ENCODE measurements at places on chromosomes 13 and 19.

- no peak for ATAC-seq
Observed at GRCh38 chr13:29914581-29914980, 64.2 kb upstream of the UBL3 start.

DNA sequence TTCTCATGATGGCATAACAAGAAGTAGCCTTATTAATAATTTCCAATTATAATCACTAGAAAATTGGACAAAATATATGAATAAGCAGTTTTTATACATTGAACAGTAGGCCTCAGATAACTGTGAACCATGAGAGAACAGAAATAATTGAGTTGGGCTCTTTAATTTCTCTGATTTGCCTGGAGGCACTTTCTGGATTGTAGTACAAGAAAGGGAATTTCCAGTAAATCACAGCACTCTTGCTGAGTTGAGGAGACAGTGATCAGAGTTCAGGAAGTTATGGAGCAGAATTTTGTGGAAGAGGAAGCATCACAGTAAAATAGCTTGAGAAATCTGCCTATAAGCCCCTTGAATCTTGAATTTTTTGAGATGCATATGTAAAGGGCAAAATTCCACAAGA lies 216.2 kb downstream of the MAB21L1 start:
- no peak for ATAC-seq

- ATAC-seq, result peak; percentile 81
Observed at GRCh38 chr13:99380921-99381645, 73.9 kb upstream of the GPR183 start.

GRCh38 chr13:105445796-105446195 lies 1089.7 kb downstream of the EFNB2 start:
- ATAC-seq, result no peak

- no peak for ATAC-seq
Observed at GRCh38 chr19:55339889-55340783, 460 bp downstream of the KMT5C start.

DNA sequence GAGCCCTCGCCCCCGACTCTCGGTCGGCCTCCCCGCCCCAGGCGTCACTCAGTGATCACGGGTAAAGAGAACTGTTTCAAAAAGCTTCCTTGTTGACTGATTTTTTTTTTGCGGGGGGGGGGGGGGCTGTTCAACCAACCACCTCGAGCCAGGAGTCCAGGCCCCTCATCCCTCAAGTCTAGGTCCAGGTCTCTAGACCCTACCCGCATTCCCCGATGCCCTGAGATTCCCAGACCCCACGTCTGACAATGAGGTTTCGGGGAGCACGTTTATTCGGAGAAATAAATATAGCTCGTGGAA lies 4.3 kb downstream of the HRC start:
- ATAC-seq, result no peak

DNA sequence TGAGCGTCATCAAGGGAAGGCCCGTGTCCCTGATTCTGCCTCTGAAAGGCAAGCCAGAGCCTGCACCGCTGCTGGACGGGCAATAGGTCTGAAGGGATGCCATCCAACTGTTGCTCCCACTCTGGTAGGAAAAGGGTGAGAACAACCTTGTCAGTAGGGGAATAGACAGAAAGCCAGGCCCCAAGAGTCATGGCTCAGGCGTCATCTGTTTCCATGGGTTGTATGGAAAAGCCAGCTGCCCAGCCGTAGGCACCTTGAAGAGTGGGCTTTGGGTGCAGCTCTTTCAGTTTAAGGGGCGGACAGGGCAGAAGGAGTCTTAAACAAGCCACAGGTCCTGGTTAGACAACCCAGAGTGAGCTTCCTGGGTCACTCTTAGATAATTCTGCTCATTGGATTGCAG lies 66.5 kb downstream of the RNF6 start:
- no peak for ATAC-seq

- ATAC-seq, result no peak
Observed at GRCh38 chr19:48681127-48681470, 8.3 kb upstream of the NTN5 start.

- no peak for ATAC-seq
Observed at GRCh38 chr19:57560049-57560491, 407 bp upstream of the ZNF550 start.

Measured in activated CD4-positive, CD25-positive, alpha-beta regulatory T cell treated with anti-CD3 and anti-CD28 coated beads, Interleukin-2, amount 50 U/mL, for 24 hours (primary cell).